ENCODE measurements at places on chromosomes 2 and 18. TPM values are rescaled to one million over a fixed set of nuclear protein-coding genes. Genes with fewer than 3 reads are reported as not detected.
A peak's percentile ranks its signal among the peaks of the same experiment; 100 is the strongest.

ALPI gene
- not detected for total RNA-seq

ZFP36L2 gene
- total RNA-seq = 43.8 TPM

GAL3ST2 gene
- 1.1 TPM for total RNA-seq

- no peak for DNase-seq
Measured at GRCh38 chr2:173090973-173091660, 15.5 kb downstream of the MAP3K20 start.

- no peak for DNase-seq
Measured at GRCh38 chr2:196586511-196586991, 53.0 kb upstream of the CCDC150 start.

GRCh38 chr18:21739604-21740537, 721 bp upstream of the MIB1 start:
- peak; percentile 48 for DNase-seq

DNA sequence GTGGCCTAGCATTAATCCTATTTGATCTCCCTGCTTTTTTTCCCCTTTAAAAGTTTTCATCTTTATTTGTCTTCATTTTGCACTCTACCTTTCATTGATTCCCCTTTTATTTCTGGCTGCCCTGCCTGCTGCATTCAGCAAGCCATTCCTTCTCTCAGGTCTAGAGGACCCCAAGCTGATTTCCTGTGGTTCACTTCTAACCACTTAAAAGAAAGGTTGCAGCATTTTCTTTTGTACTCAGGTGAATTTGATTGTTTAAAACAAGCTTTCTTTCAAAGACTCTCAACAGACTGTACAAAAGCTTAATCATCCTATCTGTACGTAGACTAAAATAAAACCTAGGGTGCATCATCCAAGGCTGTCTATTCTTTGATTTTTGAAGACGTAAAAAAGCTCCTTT, 160.3 kb downstream of the CSRNP3 start:
- peak; percentile 27 for DNase-seq

- DNase-seq = no peak
Measured at GRCh38 chr18:70578480-70578879, 289.6 kb downstream of the SOCS6 start.
